ENCODE measurements at places on chromosomes 1 and 21.
A peak's percentile ranks its signal among the peaks of the same experiment; 100 is the strongest.

DNA sequence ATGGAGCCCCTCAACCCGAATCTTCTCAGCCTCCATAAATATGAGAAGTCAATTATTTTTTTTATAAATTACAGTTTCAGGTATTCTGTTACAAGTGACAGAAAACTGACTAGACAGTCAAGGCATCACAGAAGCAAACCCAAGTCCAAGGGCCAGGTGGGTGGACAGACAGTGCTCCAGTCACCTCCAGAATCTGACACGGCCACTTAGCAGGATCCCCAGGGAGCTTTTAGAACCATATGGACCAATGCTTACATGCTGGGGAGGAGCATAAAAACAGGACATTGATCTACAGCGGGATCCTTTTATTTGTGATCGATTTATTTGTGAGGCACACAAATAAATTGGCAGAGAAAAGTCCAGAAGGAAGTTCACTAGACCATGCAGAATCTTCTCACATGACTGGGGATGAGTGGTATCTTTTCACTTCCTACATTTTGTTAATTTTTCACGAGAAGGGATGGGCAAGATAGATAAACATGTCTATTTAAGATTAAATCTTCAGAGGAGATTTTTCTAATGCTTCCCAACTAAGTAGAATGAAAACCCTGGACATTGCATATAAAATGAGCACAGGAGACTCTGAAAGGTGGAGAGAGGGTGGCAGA is 15.0 kb downstream of the ZNF496 start:
- DNase-seq = no peak

- DNase-seq = no peak
Measured at GRCh38 chr1:219042769-219043168, 130.9 kb upstream of the LYPLAL1 start.

DNA sequence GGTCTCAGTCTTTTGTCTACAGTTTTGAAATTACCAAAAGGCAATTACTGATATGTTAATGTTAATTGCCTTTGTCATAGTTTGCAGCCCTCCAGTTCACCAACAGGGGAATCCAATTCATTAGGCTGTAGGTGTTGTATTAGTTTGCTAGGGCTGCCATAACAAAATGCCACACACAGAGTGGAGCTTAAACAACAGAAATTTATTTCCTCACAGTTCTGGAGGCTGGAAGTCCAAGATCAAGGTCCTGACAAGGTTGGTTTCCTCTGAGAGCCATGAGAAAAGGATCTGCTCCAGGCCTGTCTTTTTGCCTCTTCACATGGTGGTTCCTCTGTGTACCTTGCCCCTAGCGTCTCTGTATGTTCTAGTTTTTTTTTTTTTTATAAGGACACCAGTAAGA is 1.3 kb downstream of the RTCA start:
- DNase-seq = no peak

DNA sequence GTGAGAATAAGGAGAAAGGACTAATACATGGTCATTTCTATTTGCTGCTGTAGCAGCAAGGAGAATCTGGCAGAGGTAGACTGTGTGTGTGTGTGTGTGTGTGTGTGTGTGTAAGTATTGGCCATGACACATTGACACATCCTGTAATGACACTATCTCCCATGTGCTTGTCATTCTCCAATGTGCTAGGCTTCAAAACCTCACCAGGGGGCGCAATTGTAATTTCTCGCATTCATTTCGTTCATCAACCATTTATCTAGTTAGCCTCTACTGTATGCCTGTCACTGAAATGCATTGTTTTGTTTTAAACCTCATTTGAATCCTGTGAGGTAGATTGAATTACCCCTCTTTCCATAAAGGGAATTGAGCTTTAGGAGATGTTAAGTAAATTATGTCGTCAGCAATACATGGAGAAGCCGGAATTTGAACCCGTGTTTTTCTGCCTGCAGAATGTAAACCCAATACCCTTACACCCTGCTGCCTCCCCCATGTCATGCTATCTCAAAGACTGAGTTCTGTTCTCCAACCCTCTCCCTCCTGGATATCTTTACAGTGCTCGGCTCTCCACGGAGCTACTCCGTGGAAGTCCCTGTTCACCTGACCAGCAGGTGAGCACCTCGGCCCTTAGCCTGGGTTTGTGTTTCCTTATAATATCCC is 100.8 kb downstream of the UCK2 start:
- peak; percentile 4 for DNase-seq

DNA sequence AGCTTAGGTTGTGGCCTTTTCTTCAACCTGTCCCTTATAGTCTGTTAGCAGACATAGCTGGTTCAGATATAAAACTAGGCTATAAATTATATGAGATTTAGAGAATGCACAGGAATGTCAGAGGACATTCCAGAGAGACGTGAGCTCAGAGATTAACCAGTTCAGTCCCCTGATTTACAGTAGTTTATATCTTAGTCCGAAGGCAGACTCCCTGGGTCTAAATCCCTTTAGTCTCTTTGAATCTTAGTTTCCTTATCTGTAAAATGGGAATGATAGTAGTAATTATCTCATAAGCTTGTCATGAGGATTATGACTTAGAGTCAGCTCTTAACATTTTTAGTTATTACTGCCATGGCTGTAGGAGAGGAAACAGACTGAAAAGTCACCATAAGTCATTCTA is 45.5 kb upstream of the PLXNA2 start:
- no peak for DNase-seq

- no peak for DNase-seq
Measured at GRCh38 chr1:31389616-31390015, 16.7 kb upstream of the FABP3 start.

DNA sequence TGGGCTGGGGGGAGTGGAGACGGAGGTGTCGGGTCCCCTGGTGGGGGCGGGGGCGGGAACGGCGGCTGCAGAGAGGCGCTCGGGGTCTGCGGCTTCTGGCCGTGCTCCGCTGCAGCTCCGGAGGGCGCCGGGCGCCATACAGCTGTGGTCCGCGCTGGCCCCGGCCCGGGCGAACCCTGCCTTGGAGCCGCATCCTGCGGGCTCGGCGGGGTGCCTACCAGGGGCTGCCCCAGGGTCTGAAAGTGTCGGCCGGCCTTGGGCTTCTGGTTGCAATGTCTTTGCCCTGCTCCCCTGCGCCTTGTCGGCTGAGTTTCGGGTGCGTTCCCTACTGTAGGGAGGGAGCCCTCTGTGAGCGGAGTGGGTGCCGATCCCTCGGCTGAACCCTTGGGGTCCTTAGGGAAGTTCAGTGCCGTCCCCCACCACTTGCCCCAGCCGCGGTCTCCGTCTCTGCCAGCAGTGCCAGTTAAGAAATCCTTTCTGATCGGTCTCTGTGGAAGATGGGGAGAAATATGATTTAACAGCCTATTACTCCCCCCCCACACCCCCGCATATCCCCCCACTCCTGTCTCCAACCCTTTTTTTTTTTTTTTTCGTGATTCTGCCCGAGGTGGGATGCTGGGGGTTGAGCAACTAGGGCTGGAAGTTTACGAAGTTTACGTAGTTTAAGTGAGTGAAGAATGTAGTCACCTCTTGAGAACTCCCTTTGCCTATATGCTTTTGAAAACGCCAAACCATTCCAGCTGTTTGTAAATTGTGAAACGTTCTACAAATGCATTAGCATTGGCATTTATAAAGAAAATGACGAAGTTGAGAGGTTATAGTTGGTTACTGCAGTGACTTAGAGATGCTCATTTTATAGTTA is 588 bp downstream of the NEXN start:
- DNase-seq = no peak

DNA sequence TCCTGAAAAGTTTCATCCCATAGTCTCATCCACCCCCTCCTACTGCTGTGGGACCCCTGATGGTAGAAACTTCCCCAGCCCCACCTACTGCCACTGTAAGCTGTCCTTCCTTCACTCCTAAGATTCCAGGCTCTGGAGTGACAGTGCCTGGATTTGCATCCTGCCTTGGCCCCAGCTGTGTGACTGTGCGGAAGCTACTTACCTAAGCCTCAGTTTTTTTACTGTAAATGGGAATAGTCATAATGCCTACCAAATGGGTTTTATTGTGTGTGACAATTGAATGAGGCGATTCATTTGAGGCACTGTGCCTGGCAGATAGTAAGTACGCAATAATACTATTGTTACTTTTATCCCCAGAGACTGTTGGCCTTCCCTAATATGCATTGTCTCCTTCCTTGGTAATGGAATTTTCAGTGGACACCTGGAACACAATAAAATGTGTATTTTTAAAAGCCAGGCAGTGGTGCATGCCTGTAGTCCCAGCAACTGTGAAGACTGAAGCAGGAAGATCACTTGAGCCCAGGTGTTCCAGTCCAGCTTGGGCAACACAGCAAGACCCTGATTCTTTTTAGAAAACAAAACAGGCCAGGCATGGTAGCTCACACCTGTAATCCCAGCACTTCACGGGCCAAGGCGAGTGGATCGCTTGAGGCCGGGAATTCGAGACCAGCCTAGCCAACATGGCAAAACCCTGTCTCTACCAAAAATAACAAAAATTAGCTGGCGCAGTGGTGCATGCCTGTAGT is 55.0 kb upstream of the ZNF326 start:
- DNase-seq = no peak

GRCh38 chr1:214677945-214678344 is 75.0 kb downstream of the CENPF start:
- DNase-seq = no peak

GRCh38 chr1:51484591-51484990 is 34.5 kb downstream of the EPS15 start:
- DNase-seq = no peak

DNA sequence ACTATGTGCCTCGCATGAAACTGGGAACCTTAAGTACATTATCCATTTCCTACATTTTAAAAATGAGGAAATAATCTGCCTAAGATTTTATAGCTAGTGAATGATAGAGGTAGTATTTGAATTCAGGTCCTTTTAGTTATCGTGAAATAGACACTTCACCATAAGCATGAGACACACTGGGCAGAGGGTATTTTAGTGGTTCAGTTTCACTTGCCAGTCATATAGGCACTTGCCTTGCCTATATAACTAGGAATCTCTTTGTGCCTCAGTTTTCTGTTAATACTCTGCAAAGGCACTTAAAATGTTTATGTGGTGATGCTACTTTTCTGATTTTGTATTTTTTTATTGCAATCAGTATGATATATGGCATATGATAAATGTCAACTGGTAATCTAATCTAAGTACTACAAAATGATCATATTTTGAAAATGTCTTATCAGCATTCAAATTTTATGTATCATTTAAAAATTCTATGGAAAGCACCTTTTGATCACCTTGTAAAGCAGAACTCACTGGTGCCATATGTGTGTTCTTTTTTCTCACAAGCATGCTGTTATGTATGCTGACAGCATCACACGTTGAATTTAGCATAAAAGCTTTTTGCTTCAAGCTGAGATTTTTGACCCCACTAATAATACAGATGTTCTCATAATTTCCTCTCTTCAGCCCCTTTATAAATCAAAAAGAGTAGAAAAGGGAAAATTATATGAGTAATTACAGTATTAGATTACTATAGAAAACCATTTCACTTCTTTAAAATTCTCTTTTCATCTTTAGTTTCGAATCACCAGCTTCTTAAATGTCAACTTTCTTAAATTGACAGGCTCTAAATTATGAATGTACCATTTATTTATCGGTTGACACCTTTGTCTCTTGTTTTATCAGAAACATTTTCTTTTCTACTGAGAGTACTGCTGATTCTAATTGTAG is 52.6 kb downstream of the RPS6KC1 start:
- no peak for DNase-seq

GRCh38 chr21:43881283-43881682 is 16.3 kb downstream of the AGPAT3 start:
- no peak for DNase-seq

- no peak for DNase-seq
Measured at GRCh38 chr1:225617956-225618355, 35.0 kb downstream of the ENAH start.

GRCh38 chr1:19979494-19979977 is at the start of gene PLA2G2A:
PLA2G2A (minus strand) TSS chr1:19979618; CDS start chr1:19978773, 845 bp downstream.
- DNase-seq = no peak

DNA sequence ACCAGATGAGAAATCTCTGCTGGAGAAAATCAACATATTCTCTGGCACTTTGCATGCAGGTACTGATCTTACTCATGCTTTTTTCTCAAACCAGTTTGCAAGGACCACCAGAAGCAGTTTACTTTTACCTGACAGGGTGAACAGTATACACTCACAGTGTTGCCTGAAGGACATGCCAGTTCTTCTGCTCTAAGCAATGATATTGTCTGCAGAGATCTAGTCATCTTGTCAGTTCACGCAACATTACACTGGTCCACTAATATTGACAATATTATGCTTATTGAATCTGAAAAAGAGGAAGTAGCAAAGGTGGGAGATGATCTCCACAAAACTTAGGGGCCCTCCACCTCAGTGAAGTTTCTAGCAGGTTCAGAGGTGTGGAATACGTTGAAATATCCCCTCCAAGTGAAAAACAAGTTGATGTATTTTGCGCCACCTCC is 3.8 kb upstream of the S100B start:
- DNase-seq = no peak

DNA sequence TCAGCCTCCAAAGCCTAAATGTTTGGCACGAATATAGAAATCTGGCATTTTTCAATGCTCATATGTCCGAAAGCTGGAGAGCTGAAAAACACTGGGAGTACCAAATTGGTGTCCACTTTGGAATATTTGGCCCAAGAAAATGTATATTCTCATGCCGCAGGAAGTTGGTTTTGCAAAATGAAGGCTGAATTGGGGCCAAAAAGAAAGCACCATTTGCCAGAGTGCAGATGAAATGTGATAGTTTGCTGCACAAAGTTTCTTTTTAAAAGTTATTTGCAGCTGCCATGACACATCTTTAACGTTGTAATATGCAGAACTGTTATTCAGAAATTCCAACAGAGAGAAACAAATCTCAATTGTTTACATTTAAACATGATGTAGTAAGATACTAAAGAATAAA is 124.2 kb upstream of the LYPLAL1 start:
- no peak for DNase-seq

DNA sequence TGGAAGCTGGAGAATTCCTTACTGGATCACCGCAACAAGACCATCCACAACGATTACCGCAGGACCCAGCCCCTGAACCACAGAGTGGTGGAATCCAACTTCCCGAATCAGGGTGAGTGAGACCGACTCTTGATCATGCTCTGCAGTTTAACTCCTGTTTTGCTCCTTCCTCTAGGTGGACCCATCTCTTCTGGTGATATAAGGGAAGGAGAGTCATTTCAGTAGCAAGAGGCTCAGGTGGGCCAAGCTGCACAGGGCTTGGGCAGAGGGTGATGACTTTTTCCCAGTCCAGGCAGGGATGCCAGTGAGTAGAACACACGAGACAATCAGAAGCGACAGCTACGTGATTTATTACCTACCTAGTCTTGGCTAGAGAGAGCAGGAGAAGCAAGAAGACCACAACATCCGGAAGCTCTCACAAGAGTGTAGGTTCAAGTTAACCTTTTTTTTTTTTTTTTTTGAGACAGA is 25.2 kb downstream of the CA6 start:
- DNase-seq = no peak

DNA sequence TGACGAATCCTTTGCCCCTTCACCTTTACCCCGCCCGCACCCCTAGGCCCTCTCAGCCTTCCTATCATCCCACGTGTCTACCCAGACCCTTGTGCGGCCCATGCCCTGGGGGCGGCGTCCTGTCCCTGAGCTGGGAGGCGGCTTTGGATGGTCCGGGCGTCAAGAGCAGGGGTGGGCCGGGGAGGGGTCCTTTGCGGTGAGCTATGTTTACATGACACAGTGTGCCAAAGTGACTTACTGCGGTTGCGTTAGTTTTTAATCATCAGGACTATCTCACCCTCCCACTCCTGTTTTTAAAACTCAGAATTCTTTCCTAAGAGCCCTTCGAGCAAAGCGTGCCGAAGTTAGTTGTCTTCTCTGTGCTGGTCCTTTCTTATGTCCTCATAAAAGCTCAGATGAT is 144.6 kb downstream of the PGBD5 start:
- DNase-seq = no peak

Measured in NCI-H2029 treated with DMSO at 0.1 percent for 48 hours (cell line).